Smooth muscle cell of the umbilical artery (primary cell): ENCODE measurements at places on chromosomes 1 and 21. TPM values are rescaled to one million over a fixed set of nuclear protein-coding genes. Genes with fewer than 3 reads are reported as not detected.

Gene HCRTR1
- 0.14 and 0.30 TPM in 2 replicates for total RNA-seq

Gene OR2T2
- not detected in 2 replicates for total RNA-seq

Gene NEXN
- 16.3 and 19.3 TPM in 2 replicates for total RNA-seq

Gene CSF1
- 85.8 and 90.6 TPM in 2 replicates for total RNA-seq

Gene KAZN
- total RNA-seq: 4.8 and 8.3 TPM in 2 replicates

Gene ZMYND12
- 0.18 and 0.30 TPM in 2 replicates for total RNA-seq

Gene TBX19
- total RNA-seq: 0.60 and 0.89 TPM in 2 replicates
